NCI-H226 (cell line): ENCODE measurements at places on chromosomes 5 and 9.

DNA sequence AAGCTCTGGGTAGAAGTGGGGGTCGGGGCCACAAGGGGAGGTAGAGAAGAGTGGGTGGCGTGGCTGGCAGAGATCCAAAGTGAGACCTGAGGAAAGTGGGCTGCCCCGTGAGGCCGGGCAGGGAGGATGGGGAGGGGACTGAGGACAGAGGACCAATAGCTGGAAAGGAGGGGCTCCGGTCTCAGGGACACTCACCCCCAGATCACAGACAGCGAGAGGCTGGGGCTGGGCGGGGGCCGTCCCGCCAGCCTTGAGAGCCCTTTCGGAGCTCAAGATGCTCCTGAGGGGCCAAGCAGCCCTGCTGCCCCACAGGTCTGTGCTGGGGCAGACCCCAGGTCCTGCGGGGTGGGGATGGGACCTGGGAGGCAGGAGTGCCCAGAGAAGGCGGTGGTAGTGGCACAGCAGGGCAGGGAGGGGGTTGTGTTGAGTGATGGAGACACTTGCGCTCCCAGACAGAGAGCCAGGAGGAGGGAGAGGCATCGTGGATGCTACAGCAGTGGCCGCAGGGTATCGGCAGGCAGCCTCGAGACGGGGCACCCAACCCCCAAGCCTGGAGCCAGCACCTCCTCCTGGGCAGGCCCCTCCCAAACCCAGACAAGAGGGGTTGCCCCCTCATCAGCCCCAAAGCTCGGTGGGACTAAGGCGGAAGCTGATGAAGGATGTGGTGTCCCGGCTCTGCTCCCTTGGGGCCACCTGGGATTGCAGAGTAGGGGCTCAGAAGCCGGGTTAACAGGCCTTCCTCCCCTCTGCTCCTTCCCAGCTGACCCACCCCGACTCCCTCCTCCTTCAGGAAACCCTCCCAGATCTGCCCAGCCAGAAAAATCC lies 3.4 kb downstream of the SARDH start:
- no peak for DNase-seq

DNA sequence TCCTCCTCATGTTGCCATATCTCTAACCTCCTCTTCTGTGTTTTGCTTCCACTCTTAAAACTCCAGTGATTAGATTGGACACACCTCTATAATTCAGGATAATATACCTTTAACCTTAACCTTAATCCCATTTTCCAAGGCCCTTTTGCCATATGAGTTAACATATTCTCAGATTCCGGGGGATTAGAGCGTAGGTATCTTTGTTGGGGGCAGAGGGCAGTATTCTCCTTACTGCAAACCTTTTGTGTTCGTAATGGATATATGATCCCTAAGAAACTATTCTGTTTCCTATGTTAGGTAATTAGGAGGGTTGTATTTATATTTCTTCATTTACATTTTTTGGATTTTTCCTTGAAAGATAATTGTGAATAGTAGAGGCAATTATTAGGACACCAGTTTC lies 99.5 kb downstream of the VPS13A start:
- no peak for DNase-seq

- no peak for DNase-seq
Observed at GRCh38 chr5:62385131-62385530, 18.6 kb downstream of the DIMT1 start.

GRCh38 chr5:149453618-149454415 lies 74.7 kb upstream of the IL17B start:
- no peak for DNase-seq
